ENCODE measurements at places on chromosomes 12 and 14.

GRCh38 chr12:80001562-80001961 is 66.7 kb upstream of the PPP1R12A start:
- no peak for DNase-seq

DNA sequence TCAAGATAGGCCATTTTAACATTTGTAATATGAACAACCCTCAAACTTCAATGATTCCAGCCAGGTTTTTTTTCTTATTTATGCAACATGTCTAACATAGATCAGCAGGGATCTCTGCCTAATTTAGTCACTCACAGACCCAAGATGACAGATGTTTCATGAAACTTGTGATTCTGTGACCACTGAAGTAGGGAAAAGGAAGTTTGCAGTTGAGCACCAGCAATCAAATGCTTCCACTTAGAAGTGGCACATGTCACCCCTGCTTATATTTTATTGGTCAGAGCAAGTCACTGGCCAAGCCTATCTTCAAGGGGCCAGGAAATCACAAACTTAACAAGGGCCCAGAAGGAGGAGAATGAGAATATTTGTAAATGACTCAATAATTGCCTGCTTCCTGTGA is 150.6 kb downstream of the BCAT1 start:
- no peak for DNase-seq

DNA sequence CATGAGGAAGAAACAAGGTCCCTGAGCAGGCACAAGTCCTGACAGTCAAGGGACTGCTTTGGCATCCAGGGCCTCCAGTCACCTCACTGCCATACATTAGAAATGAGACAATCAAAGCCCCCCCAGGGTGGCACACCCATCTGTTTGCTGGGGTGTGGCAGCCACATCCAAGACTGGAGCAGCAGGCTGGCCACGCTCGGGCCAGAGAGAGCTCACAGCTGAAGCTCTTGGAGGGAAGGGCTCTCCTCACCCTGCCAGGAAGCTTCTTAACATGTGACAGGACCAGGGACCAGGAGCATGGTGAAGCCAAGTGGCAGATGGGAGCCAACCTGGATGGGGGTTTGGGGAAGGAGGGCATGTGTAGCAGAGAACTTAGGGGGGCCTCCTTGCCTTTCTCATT is 10.0 kb downstream of the CACNB3 start:
- DNase-seq: no peak

GRCh38 chr12:117119592-117120198 is 20.5 kb upstream of the TESC start:
- peak; percentile 45 for DNase-seq

GRCh38 chr12:106088811-106089485 is 49.8 kb downstream of the NUAK1 start:
- no peak for DNase-seq

- no peak for DNase-seq
These were observed 647.4 kb downstream of the MED13L start for GRCh38 chr12:115630136-115630535.

- DNase-seq: peak; percentile 74
These were observed 615.2 kb downstream of the RPS29 start for GRCh38 chr14:48970943-48971342.

GRCh38 chr12:71780237-71780822 is 25.7 kb downstream of the RAB21 start:
- peak; percentile 44 for DNase-seq
